Bronchial epithelial cell (primary cell): ENCODE measurements at places on chromosomes 3 and 15. TPM values are rescaled to one million over a fixed set of nuclear protein-coding genes. Genes with fewer than 3 reads are reported as not detected.
A peak's percentile ranks its signal among the peaks of the same experiment; 100 is the strongest.

DNA sequence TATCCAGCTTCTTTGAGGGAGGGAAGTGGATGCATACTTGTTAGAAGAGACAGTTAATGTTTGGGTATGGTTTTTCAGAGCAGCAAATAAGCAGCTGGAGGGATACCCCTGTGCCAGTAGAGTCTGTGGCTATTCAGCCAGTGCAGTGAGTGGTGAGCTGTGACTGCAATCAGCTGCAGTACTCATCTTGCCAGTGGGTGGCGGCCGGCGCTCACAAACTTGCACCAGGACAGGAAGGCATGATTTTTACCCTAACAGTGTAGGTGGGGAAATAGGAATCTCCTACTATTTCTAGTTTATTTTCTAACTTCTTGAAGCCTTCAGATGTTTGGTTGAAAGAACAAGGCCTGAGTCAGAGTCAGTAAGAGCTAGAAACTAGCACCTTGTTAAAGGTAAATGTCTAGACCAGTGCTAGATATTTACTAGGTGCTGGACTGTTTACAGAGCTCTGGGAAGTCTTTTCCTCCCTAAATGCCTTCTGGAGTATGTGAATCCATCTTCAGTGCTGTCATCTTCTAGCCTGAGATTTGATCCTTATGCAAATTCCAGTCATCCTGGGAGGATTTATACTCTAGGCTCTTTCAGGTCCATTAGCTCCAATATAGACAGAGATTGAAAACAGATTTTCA, 23.6 kb downstream of the TIMP4 start:
- peak; percentile 38 for DNase-seq

DNA sequence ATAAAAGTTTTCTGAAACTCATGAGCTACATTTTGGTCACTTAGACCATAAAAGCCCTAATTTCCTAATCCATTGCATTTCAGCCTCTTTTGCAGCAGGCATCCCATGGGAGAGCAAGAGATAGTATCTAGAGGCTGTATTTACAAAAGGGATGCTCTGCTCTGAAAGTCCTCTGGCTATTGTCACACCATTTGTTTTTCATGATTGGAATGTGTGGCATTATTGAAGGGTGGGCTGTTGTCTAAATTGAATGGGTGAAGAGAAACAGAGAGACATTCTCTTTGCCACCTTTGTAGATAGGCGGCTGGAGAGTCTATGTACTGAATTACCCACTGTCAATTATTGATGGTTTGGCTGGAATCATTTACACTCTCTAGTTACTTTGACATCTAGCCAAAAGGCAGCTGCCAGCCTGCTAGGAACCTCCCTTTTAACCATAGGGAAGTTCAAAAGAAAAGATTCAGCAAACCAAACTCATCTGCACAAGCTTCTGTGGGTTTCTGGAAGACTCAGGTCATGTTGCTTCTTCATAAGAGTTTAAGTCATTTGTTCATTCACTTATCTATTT, 89.8 kb upstream of the RARB start:
- no peak for DNase-seq

GRCh38 chr15:67548236-67548852, 5.8 kb downstream of the MAP2K5 start:
- DNase-seq: peak; percentile 43

GRCh38 chr15:80480909-80481308, 76.7 kb downstream of the ARNT2 start:
- DNase-seq: peak; percentile 65

GRCh38 chr3:165885558-165886270, 48.5 kb upstream of the BCHE start:
- DNase-seq: no peak

- DNase-seq: peak; percentile 95
Measured at GRCh38 chr3:16548721-16549120, 35.2 kb upstream of the RFTN1 start.

- DNase-seq: peak; percentile 52
Measured at GRCh38 chr3:18177271-18177670, 247.9 kb downstream of the SATB1 start.

- DNase-seq: no peak
Measured at GRCh38 chr3:53805463-53806159, 40.6 kb downstream of the CHDH start.

- no peak for DNase-seq
Measured at GRCh38 chr3:47772047-47772446, 9.6 kb downstream of the SMARCC1 start.

DNA sequence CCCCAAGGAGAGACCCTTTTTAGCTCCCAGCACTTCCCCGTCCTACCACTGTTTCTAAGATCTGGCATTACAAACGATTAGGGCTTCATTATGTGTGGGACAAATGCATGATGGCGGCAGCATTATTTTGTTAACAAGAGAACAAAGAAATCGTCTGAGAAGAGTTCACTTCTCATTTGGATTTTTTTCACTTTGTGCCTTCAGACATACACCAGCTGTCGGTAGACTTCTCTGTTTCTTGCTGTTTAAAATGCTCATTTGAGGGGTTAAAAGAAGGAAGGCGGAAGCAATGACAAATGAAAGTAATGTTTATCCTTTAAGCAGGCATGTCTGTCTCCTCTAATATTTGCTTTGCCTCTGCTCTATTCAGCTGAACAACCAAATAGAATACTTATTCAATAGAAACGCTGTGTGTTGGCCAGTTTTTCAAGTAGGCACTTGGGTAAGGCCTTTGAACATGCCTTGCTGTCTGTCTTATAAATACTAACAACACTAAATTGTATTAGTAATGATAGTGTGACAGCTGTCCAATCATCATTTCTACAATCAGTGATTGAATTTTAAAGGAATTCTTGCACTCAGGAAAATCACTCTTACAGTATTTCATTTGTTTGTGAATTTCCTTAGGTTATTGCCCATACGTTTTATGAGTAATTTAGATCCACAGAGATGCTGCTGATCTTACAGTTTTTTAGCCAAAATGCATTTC, 382.4 kb downstream of the IL5RA start:
- no peak for DNase-seq

- DNase-seq: no peak
Measured at GRCh38 chr3:127424766-127425504, 137.1 kb upstream of the PRR20G start.

DNA sequence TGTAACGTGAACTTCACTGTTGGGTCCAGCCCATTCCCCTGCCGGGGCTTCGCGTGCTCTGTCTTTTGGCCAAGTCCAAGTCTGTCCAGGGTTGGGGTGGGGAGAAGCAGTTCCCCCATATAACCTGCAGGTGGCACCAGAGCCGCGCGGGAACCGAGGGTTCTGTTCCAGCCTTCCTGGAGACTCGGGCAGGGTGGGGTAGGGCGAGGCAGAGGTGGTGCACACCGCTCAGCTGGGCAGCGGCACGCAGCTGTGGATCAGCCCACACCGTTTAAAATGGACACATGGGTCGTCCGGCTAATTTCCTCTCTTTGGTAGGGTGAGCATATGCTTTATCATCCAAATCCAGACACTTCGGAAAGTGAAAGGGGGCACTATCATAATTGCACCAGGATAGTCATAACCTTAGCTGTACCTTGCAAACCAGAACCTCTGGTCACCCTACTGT, 118.1 kb downstream of the TBC1D2B start:
- DNase-seq: peak; percentile 50

- no peak for DNase-seq
Measured at GRCh38 chr15:62497356-62497755, 332.3 kb upstream of the C2CD4B start.

- no peak for DNase-seq
Measured at GRCh38 chr3:13323822-13324221, 96.3 kb downstream of the NUP210 start.

DNA sequence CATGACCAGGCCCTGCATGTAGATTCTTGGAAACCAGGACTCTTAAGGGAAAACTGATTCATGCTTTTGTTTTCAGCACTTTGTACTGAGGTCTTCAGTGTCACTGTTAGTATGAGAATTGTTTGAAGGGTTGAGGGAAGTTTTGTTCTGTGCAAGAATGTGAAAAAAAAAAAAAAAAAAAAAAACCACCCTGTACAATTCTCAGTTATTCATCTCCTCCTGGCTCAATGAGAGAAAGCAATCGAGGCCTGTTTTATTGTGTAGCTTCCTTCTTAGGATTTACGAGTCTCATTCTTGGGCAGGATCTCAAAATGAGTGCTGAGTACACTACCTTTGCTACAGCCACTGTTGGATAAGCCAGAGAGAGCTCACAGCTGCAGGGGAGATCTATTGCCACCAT, 469.5 kb downstream of the CNTN4 start:
- no peak for DNase-seq

DNA sequence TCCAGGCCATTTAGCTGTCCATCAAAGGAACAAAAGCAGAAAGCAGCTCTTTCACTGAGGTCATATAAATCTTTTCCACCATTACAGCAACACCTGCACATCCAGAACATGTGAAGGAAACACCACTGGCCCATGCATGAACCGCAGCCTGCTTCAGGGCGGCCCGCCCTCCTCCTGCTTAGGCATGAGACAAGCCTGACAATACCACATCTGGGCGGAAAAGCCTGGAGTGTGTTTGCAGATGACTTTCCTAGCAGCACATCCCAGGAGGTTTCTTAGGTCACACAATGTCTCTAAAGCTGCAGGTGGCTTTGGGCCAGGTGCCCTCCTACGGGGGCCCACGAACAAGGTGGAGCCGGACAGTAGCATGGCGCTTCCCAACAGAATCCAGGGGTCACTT, 19.6 kb downstream of the CYFIP1 start:
- no peak for DNase-seq

- DNase-seq: no peak
Measured at GRCh38 chr3:184346480-184347190, 9.2 kb downstream of the FAM131A start.

DNA sequence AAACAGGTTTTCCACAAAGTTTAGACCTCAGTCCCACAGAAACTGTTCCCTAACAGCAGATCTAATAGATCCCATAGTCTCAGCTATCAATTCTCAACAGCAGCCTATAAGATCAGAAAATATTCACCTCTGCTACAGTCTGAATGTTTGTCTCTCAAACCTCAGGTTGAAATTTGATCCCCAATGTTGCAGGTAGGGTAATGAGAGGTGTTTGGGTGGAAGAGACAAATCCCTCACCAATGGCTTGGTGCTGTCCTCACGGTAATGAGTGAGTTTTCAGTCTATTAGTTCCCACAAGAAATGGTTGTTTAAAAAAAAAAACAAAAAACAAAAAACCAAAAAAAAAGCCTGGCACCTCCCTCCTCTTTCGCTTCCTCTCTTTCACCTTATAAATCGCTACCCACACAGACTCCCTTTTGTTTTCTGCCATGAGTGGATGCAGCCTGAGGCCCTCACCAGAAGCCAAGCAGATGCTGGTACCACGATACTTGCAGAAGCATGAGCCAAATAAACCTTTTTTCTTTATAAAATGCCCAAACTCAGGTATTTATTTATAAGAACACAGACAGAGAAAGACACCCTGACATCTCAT, 14.2 kb downstream of the ZNF280D start:
- DNase-seq: no peak

DNA sequence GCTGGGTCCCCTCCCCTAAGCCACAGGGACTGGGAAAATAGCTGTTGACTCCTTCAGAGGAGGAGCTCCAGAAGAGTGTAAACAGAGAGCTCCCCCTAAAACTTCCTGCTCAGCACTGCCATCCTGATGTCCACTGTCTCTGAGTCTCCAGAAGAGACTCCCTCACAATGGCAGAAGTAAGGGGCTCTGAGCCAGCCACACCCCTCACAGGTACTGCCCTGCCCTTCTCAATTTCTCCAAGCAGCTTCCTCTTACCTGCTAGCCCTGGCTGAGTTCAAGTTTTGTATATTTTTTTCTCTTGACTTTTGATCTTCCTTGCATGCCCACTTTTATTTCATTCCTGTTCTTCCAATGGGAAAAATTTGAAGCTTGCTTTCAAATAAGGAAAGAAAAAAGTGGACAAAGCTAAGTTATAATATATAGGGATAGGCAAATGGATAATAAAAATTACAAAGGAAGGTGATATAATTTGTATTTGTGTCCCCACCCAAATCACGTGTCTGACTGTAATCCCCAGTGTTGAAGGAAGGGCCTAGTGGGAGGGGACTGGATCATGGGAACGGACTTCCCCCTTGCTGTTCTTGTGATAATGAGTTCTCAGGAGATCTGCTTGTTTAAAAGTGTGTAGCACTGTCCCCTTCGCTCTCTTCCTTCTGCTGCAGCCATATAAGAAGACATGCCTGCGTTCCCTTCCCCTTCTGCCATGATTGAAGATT, 442.2 kb upstream of the WNT5A start:
- no peak for DNase-seq

GRCh38 chr3:133162670-133163305, 124.6 kb downstream of the TMEM108 start:
- no peak for DNase-seq

DNA sequence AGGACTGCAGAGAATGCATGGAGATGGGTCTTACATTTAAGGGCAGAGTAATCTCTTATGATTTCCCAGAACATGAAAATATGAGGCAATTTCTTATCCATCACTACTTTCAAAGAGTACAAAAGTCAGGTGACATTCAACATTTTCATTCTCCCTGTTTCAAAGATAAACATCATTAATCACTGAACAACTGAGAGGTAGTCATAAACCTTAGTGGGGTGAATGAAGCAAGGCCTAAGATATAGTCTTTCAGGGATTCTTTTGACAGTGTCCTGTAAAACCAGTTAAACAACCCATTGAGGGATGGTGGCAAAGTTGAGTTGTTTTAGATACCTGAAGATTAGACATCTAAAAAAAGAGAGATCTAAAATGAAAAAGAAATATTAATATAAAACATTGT, 271.6 kb upstream of the CBLB start:
- DNase-seq: peak; percentile 58

GRCh38 chr15:85318732-85319076, 61.7 kb upstream of the AKAP13 start:
- no peak for DNase-seq

DNA sequence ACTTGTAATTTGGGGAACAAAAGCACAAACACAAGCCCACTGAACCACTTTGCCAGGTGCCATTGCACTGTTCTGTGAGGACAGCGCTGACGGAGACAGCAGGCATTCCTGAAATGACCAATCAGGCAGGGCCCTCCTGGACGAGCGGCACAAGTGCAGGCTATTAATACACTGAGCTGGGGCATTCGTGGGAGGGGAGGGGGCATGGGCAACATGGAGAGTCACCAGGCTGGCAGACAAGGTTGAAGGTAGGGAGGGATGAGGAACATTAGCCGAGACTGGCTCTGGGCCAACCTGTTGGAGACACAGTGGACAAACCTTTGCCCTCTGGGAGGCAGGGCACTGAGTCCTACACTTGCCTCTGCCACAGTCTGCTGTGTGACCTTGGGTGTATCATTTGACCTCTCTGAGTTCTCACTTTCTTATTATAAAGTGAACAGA, 45.6 kb downstream of the NOX5 start:
- no peak for DNase-seq

GRCh38 chr15:72925661-72926060, 126.6 kb upstream of the NEO1 start:
- no peak for DNase-seq

GRCh38 chr3:150411546-150411945, 3.4 kb downstream of the TSC22D2 start:
- DNase-seq: no peak

Gene PIF1
- total RNA-seq: 0.26 and 0.51 TPM in 2 replicates

Gene GPR62
- total RNA-seq: not detected in 2 replicates

Gene GOLGA6D
- total RNA-seq: not detected in 2 replicates

Gene SCAANT1
- not detected in 2 replicates for total RNA-seq

Gene GOLGA8J
- not detected in 2 replicates for total RNA-seq

Gene ROBO2
- 0.26 and 0.79 TPM in 2 replicates for total RNA-seq

Gene ONECUT1
- not detected in 2 replicates for total RNA-seq

Gene FETUB
- 0.38 TPM in 1 of 2 replicates, not detected in the other for total RNA-seq

Gene SLC9C1
- total RNA-seq: not detected in 2 replicates

Gene ROPN1
- total RNA-seq: not detected in 2 replicates

Gene PLSCR4
- total RNA-seq: under 0.01 and 0.26 TPM in 2 replicates

Gene CFAP161
- 0.26 TPM in 1 of 2 replicates, not detected in the other for total RNA-seq

Gene VGLL4
- 32.6 and 36.6 TPM in 2 replicates for total RNA-seq

Gene PDCD10
- total RNA-seq: 83.2 and 131 TPM in 2 replicates

Gene C3orf85
- total RNA-seq: not detected in 2 replicates

Gene RASGRF1
- total RNA-seq: under 0.01 TPM in 1 of 2 replicates, not detected in the other

Gene CCR3
- under 0.01 TPM in 1 of 2 replicates, not detected in the other for total RNA-seq

Gene SRGAP3
- total RNA-seq: 16.5 and 30.5 TPM in 2 replicates
